ENCODE measurements at places on chromosomes 7 and 10. TPM values are rescaled to one million over a fixed set of nuclear protein-coding genes. Genes with fewer than 3 reads are reported as not detected.

- DNase-seq: no peak
These were observed 415.3 kb upstream of the SEMA3D start for GRCh38 chr7:85602196-85602595.

GRCh38 chr7:34064519-34065158 is 159.3 kb downstream of the BMPER start:
- DNase-seq: no peak

The CRPPA gene
- 1.4 TPM for total RNA-seq

The FAM25A gene
- not detected for total RNA-seq

The PLEKHS1 gene
- total RNA-seq: not detected

DNA sequence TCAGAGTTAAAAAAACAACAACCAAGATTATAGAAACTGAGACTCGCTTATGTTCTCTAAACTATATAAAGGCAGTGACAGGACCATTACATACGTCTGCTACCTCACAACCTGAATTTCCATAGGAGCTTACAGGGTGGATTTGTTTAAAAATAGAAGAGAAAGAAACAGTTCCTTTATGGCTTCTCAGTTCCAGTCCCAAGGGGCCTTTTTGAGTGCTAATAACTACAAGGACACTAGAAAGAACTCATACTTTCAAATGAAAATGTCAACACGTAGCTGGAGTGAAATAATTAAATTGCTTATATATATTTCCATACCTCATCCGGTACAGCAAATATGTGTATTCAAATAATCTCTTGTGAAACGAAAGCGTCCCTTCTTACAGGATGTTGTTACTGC is 19.7 kb downstream of the TSPAN12 start:
- no peak for DNase-seq

DNA sequence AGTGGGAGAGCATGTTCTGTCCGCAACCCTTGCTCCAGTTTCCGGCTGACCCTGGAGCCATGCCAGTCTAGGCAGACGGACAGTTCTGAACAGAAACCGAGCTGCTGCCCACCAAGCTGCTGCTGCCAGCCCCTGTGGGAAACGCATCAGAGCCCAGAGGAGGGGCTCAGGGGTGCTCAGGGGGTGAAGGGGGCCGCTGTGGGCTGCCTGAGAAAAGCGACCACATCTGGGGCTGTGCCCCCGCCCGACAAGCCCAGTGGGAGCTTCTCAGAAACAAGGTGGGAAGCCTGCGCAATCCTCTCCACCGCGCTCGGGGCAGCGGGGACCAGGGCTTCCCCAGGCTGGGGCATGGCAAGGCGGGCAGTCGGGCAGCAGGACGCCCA is 38.8 kb upstream of the CFAP46 start:
- no peak for DNase-seq

GRCh38 chr10:125156196-125156595 is 4.2 kb downstream of the CTBP2 start:
- DNase-seq: no peak

The WNT8B gene
- total RNA-seq: 0.14 TPM

- no peak for DNase-seq
These were observed 70.6 kb downstream of the REEP3 start for GRCh38 chr10:63591600-63592379.

- DNase-seq: no peak
These were observed 31.5 kb downstream of the RAB19 start for GRCh38 chr7:140435252-140435895.

GRCh38 chr7:44275146-44275545 is 50.2 kb downstream of the CAMK2B start:
- no peak for DNase-seq

GRCh38 chr10:113071446-113071845 is 121.4 kb downstream of the TCF7L2 start:
- no peak for DNase-seq

DNA sequence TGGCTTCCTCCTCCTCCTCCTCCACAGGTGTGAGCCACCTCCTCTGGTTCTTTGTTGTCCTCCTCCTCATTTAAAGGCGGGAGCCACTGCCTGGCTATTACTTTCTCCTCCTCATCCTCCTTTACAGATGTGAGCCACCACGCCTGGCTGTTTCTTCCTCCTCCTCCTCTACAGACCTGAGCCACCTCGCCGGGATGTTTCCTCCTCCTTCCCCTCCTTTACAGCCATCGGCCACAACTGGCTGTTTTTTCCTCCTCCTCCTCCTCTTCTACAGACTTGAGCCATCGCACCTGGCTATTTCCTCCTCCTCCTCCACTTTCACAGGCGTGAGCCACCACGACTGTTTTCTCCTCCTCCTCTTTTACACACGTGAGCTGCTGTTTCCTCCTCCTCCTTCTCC is 49.0 kb upstream of the ZNF479 start:
- no peak for DNase-seq
